ENCODE measurements at places on chromosomes 16 and 17.

GRCh38 chr17:13437966-13438779 is 163.6 kb downstream of the HS3ST3A1 start:
- DNase-seq = no peak

DNA sequence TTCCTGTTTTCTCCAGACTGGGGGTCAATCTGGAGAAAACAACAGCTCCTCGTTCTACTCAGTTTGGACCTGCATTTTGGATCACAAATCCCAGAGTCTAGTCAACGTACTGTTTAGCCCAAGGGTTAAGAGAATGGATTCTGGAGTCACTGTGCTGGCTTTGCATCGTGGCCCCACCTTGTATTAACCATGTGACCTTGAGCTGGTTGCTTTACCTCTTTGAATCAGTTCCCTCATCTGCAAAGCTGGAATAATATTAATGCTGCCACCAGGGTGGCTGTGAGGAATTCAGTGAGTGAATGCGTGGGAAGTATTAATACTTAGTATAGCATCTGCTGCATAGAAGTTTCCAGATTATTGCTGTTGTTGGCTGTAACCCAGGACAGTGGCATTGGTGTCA is 11.3 kb upstream of the DHRS7C start:
- DNase-seq = no peak

DNA sequence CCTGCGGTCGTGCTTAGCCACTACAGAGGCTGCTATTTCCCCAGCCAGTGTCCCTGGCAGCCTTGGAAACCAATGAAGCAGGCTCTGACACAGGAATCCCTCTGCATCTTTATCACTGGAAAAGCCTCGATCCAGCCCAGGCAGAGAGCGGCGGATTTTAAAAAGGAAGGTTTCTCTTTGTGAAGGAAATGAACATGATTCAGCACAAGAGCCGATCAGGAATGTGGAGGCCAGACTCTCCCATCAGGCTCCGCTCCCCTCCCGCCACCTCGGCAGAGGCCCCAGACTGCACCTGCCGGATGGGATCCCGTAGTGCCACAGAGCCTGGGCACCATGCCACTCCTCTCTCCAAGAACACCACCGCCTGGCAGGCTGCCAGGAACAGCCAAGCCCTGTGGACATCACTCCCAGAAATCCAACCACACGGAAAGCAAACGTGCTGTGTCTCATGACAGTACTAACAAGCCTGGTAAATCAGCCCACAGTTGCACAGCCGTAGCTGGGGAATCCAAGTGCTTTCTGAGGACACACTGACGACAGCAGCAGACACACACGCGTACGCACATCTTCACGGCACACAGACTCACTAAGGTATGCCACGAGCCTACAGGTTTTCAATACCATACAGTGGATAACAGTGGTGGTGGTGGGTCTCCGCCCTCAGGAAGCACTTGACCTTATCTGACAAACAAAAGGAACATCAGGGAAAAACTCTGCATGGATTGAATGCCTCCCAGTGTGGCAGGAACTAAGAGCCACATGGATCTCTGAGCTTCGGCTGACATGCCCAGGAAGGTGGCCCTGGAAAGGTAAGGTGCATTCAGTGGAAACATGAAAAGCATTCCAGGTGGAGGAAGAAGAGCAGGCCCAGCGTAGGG is 5.4 kb downstream of the LRRC75A start:
- DNase-seq = peak; percentile 61

DNA sequence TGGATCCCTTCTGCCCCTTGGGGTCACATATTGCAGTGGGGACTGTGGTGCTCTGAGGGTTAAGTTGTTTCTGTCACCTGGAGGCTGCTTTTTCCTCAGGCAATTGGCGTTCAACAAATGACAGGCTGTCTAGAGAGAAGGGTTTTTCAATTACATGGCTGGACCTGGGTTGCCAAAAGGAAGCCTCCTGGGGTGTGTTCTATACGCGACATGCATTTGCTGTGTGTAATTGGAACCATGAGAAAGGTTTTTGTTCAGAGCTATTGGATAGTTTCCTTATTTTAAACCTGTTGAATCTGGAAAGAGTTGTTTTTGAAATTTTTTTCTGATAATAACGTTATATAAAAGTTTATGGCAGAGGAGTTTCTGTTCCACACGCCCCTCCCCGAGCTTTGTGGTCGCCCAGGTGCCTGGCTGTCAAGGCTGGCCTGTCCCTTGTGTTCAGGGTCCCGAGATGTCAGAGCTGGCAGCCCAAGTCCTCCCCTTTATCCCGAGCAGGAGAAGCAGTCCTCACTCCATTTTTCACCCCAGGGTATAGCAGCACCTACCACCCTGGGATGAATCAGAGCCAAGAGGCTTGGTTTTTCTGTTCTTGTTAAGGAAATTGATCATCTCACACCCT is 26.1 kb upstream of the ZNF750 start:
- no peak for DNase-seq

DNA sequence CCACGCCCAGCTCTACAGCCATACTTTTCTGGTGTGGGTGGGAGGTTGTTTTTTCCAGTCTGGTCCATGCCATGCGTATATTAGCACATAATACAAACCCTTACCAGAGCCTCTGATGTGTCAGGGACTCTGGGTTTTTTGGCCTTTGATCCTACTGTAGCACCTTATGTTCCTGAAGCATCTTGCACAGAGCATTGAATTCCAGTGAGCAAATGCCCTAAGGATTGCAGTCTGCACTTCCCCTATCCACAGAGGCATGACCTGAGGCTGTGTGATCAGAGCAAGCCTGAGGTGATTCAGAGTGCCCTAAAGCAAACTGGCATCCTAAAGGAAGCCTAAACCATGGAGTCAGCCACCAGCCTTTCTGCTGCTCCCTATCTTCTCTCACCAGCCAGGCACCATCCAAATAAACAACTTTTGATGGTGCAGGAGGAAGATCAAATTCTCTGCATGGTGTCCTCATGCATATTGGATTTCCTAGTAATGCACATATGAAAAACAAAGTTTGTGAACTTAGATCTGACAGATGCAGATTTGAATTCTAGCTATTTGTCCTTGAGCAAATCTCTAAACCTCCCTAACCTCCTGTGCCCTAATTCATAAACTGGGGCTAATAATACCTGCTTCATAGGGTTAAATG is 41.2 kb upstream of the HAS3 start:
- DNase-seq = no peak

GRCh38 chr17:16258901-16259300 is 41.9 kb downstream of the PIGL start:
- no peak for DNase-seq

DNA sequence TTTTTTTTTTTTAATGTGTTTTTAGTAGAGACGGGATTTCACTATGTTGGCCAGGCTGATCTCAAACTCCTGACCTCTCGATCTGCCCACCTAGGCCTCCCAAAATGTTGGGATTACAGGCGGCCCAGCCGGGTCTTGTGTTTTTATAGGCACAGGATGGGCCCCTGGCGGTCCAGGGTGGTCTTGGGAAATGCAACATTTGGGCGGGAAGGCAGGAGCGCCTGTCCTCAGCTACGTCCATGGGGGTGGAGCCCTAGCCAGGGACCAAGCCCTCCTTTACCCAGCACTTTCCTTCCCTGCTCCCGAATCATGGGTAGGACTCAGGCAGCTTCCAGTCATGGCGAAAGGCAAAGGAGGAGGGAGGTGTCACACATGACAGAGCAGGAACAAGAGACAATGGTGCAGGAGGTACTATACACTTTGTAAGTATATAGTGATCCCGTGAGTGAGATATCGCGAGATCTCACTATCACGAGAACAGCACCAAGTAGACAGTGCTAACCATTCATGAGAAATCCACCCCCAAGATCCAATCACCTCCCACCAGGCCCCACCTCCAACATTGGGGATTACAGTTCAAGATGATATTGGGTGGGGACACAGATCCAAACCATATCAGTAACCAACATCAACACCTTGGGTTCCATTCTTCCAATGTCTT is 226.7 kb upstream of the WSCD1 start:
- DNase-seq = no peak

DNA sequence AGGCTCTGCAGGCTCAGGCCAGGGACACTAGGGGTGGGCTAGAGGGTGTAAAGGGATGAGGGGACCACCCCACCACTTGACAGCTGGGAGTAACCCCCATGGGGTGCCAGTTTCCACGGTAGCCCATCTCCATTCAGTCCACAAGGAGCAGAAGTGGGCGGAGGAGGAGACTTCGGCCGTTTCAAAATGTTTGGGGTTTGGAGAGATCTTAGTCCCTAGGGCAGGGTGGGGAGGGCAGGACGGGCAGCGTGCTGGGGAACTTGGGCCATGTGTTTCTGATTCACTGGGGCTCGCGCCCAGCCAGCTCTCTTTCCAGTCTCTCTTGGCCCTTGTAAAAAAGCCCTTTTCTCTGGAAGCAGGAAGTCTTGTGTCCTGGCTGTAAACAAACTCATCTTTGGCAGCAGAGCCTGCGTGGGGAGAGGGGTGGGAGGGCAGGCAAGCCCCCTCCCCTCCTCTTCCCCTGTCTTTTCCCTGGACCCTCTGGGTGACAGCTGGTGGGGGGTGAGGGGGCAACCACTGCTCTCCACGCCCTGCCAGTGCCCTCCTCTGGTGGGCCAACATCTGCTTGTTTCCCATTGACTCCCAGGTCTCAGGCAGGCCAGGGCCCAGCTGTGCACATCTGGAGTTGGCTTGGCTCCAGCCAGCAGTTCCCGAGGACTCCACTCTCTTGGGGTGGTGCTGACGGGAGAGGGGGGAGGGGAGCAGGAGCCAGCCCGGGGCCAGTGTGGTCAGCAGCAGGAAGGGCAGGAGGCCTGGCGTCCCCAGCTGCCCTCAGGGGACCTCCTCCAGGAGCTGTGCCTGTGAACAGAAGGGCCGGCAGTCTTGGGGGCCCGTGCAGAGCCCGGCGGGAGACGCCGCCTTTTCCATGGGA is 8.1 kb downstream of the CYGB start:
- peak; percentile 95 for DNase-seq

DNA sequence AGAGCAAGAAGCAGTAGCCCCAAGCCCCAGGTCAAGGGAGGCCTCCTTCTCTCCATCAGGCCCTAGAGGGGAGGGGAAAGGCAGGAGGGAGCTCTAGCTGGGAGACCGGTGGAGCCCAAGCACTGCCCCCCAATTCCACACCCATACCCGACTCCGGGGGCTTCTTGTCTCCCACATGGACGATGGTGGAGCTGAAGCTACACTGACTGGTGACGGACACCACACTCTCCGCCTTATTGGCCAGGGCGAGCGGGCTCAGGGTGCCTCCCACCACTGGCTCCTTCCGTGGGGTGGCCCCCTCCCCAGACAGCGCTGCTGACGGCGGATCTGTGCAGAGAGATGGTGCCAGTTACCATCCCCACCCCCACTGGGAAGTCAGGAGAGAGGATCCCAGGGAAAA is 6.4 kb downstream of the PER1 start:
- DNase-seq = no peak

Data from tibial artery (tissue), 4 donors.